ENCODE measurements at places on chromosomes 6 and 20.
A peak's percentile ranks its signal among the peaks of the same experiment; 100 is the strongest.

- no peak for DNase-seq
Measured at GRCh38 chr20:63176034-63176426, 39.9 kb downstream of the YTHDF1 start.

DNA sequence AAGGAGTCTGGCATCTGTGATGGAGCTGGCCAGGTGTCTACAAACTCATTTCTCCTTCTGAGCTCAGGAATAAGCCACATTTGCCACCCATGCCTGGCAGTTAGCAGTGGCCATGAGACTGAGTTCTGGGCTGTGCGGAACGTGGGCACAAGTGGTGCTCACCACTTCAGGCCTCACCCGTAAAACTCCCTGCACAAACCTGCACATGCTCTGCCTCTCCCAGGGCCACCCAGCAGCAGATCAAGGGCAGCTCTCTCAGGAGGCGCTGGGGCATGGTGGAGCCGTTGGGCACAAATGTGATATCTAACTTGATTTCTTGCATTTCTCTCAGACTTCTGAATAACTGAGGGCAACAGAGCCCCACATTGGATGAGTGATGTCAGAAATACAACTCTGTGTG lies 269.5 kb downstream of the HIVEP2 start:
- no peak for DNase-seq

DNA sequence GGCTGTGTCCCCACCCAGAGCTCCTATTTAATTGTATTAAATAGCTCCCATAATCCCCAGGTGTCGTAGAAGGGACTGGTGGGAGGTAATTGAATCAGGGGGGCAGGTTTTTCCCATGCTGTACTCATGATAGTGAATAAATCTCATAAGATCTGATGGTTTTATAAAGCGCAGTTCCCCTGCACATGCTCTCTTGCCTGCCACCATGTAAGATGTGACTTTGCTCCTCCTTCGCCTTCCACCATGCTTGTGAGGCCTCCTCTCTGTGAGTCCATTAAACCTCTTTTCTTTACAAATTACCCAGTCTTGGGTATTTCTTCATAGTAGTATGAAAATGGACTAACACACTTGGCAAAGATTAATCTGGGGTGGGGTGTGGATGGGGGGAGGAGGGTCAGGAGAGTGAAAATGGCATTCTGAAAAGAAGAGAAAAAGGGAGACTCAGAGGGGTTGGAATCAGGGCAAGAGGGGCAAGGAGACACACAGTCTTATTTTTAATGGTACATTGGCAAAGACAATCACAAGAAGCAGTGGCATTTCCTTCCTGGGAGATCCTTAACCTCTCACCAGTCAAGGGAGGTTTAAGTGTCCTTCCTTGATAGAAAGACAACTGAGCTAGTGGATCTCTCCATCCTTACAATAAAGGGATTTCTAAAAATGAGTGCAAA lies 37.5 kb upstream of the NOX3 start:
- no peak for DNase-seq

GRCh38 chr20:768426-768978 lies at the start of gene SLC52A3:
TSS of gene SLC52A3 (minus strand) at chr20:768500. CDS start at chr20:765774, 2,726 bp downstream.
- DNase-seq, result no peak

GRCh38 chr6:33585403-33586107 lies 5.5 kb upstream of the BAK1 start:
- DNase-seq, result peak; percentile 73

- no peak for DNase-seq
Measured at GRCh38 chr6:105120570-105120969, 59.2 kb downstream of the POPDC3 start.

GRCh38 chr6:129235167-129236000 lies 352.4 kb downstream of the LAMA2 start:
- no peak for DNase-seq

- no peak for DNase-seq
Measured at GRCh38 chr6:103925317-103925716, 934.4 kb downstream of the HACE1 start.

DNA sequence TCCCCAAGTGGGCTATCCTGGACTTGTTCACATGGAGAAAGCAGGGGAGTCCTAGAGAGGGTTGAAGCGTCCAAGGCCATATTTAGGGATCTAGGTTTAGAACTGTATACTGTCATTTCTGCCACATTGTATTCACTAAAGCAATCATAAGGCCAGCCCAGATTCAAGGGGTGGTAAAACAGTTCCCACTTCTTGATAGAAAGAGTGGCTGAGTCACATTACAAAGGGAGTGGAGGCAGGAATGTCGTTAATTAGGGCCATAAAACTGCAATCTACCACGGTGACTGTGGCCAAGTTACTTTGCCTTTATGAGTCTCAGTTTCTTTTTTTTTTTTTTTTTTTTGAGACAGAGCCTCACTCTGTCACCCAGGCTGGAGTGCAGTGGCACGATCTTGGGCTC lies 7.4 kb upstream of the UBR2 start:
- DNase-seq, result no peak

- no peak for DNase-seq
Measured at GRCh38 chr20:13296070-13296469, 75.0 kb downstream of the ISM1 start.

DNA sequence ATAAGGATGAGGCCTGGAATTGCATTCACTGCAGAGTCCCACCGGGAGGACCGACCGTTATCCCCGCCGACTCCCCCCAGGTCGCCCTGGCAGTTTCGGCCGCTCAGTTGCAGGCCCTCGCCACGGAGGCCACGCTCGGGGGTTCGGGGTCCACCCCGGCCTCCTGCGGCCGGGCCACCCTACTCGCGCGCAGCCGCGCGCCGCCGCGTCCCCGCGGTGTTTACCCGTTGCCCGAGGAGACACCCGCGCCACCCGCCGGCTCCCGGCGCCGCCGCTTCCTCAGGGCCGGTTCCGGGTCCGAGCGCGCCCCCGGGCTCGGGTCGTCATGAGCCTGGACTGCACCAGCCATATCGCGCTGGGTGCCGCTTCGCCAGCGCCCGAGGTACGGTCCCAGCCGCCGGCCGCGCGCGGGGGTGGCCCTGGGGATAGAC lies at the start of gene CCDC170:
TSS of gene CCDC170 (plus strand) at position 214 of the 431 bp plus-strand sequence. CDS start at position 326, 112 bp downstream.
- DNase-seq, result no peak

- DNase-seq, result no peak
Measured at GRCh38 chr20:44942264-44942973, 17.8 kb downstream of the TOMM34 start.

DNA sequence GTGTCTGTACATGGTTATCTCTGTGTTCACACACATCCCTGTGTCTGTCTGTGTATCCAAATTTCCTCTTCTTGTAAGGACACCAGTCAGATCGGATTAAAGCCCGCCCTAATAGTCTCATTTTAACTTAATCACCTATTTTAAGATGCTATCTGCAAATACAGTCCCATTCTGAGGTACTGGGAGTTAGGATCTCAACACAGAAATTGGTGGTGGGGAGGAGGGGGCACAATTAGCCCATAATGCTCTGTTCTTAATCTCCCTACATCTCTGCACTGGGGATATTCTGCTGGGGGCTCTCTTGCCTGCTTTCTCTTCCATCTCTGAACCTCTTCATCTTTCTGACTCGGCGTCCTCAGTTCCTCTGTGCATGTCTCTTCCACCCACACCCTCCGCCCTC lies 320.7 kb downstream of the CDC5L start:
- no peak for DNase-seq

GRCh38 chr20:35563834-35564233 lies 22.0 kb downstream of the ERGIC3 start:
- no peak for DNase-seq

GRCh38 chr20:12153628-12154027 lies 235.9 kb downstream of the BTBD3 start:
- DNase-seq, result peak; percentile 11

DNA sequence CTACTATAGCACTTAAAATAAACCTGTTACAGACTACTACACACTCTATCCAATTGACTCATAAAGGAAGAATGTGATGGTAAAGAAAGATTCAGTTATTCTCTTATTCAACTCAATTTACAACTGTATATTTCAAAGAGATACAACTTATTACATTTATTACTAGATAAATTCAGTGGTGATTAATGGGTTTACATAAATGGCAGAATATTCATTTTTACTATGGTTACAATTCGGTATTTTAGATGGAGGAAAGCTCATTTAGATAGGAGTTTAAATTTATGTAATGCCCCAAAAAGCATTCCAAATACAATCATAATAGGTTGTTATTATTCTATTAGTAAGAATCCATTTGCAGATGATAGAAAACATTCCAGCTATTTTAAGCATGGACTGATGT lies 439.1 kb upstream of the OPRM1 start:
- no peak for DNase-seq

GRCh38 chr6:47525330-47526057 lies 47.9 kb downstream of the CD2AP start:
- DNase-seq, result no peak

DNA sequence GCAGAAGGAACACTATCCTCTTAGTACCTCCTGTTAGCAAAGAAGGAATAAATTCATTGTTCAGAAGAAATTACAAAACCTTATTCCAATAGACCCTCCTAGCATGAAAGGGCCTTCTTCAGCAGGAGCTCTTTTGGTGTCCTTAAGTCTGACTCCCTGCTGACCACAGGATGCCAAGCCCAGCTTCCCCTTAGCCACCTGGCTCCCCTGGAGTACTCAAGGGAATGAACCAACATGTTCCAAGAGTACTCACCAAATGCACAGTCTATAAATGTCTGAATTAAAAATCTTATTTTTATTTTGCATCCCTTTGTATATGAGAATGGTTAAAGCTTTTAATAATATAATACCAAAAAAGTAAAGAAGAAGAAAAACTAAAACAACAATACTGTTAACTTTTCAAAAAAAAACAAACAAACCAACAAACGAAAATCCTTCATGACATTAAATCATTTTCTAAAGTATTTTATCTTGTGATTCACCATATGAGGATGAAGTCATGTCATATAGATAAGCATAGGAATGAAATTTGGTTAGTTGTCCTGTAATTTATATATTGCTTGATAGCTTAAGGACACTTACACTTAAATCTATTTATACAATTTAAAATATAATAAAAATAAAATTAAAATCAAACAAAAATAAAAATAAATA lies 1355.1 kb downstream of the HACE1 start:
- DNase-seq, result no peak

GRCh38 chr6:23181356-23182110 lies 612.2 kb downstream of the HDGFL1 start:
- peak; percentile 8 for DNase-seq

- DNase-seq, result no peak
Measured at GRCh38 chr20:53231061-53231460, 258.9 kb downstream of the TSHZ2 start.

DNA sequence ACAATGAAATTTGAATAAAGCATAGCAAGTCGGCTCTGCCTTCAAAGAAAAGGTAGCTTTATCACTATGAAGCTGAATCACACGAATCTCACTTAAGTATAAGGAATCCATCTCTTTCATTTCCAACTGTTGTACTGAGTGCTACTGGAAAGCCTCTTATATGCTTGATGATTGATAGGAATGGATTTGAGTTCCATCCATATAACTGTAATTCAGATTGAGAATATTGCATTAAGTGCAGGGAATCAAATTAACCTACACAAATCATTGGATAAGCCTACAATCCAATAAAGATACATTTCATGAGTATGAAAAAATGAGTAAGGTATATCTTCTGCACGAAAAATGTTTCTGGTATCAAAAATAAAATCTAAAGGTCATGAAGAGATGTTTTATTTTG lies 444.8 kb upstream of the PLCB4 start:
- no peak for DNase-seq

GRCh38 chr6:17988422-17988944 lies 1.0 kb upstream of the KIF13A start:
- no peak for DNase-seq

DNA sequence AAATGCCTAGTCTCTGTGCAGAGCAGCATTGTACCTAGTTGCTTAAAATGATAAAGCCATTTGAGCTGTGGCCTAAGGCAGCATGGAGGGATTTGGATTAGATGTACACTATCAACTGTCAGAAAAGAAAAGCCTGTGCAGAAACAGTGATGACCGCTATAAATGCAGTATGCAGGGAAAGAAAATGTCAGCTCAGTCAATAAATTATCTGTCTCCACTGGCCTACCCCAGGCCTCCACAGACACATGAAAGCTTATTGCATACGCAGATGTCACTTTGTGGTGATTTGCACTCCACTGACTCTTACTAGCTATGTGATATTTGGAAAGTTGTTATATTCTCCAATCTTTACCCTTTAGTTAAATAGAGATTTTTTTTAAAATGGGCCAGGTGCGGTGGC lies 221.9 kb upstream of the OPRM1 start:
- no peak for DNase-seq

GRCh38 chr6:160132297-160132637 lies 10.7 kb downstream of the SLC22A1 start:
- no peak for DNase-seq

DNA sequence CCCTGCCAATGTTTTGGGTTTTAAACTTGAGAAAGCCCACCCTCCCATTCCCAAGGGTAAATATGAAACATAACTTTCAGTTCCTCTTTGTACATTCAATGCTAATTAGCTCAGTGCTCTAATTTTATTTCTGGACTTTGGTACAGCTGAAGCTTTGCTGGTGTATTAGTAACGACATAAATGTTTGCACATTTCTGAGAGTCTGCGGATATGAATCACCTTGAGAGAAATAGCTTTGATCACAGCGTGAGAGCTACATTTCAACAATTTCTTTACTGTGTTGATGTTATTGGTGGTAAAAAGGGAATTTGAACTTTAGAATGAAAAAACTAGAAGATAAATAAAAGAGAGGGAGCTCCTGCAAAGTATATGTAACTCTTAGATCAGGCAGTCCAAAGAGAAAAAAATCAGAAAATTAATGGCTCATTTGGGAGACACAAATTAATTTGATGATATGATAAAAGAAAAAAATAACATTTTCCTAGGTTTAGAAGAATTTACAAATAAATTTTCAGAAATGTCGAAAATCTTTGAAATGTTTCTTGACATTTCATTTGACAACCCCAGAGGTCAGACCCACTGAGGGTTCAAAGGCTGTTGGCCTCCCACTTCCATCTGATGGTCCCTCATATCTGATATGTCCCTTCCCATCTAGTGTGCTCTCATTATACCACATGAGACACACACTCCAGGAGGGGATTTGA lies 38.5 kb upstream of the CAP2 start:
- no peak for DNase-seq

GRCh38 chr6:208364-208763 lies 83.9 kb upstream of the DUSP22 start:
- no peak for DNase-seq

GRCh38 chr6:38039502-38039901 lies 220.0 kb downstream of the ZFAND3 start:
- no peak for DNase-seq

DNA sequence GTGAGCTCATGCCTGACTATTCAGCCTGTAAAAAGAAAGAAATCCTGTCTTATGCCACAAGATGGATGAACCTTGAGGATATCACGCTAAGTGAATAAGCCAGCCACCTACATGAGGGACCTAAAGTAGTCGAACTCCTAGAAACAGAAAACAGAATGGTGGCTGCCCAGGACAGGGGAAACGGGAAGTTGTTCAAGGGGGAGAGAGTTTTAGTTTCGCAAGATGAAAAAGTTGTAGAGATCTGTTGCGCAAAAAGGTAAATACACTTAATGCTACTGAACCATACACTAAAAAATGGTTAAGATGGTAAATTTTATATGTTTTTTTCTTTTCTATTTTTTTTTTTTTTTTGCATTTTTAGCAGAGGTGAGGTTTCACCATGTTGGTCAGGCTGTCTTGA lies 74.1 kb upstream of the RALY start:
- DNase-seq, result no peak

All from pons (tissue), 1 donor.